ENCODE measurements at places on chromosomes 6 and 20. TPM values are rescaled to one million over a fixed set of nuclear protein-coding genes. Genes with fewer than 3 reads are reported as not detected.

GRCh38 chr20:20184149-20184548 is 131.8 kb downstream of the CFAP61 start:
- no peak for DNase-seq

GRCh38 chr6:40631744-40632143 is 44.6 kb upstream of the LRFN2 start:
- DNase-seq = no peak

DNA sequence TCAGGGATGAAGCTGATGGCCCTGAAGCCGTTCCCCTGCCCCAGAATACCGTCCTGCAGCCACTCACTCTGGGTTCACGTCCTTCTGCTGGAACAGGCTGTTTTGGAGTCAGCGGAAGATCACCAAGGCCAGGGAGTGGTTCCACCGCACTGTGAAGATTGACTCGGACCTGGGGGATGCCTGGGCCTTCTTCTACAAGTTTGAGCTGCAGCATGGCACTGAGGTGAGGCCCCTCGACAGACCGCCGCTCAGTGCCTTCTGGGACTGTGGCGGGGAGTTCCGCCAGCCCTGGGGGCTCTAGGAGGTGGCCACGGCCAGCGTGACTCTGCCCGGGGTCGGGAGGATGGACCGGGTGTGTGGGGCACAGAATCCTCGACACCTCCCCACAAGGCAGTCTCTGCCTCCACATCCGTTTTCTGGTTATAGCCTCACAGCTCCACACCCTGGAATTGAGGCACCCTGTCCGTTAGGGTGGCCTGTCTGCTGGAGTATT is 4.1 kb upstream of the C20orf204 start:
- no peak for DNase-seq

GRCh38 chr6:106910999-106911949 is 63.3 kb downstream of the CD24 start:
- no peak for DNase-seq

GRCh38 chr20:19354950-19355349 is 142.5 kb downstream of the SLC24A3 start:
- no peak for DNase-seq

- DNase-seq = no peak
These were observed 36.9 kb upstream of the TRAF3IP2 start for GRCh38 chr6:111642463-111643158.

DNA sequence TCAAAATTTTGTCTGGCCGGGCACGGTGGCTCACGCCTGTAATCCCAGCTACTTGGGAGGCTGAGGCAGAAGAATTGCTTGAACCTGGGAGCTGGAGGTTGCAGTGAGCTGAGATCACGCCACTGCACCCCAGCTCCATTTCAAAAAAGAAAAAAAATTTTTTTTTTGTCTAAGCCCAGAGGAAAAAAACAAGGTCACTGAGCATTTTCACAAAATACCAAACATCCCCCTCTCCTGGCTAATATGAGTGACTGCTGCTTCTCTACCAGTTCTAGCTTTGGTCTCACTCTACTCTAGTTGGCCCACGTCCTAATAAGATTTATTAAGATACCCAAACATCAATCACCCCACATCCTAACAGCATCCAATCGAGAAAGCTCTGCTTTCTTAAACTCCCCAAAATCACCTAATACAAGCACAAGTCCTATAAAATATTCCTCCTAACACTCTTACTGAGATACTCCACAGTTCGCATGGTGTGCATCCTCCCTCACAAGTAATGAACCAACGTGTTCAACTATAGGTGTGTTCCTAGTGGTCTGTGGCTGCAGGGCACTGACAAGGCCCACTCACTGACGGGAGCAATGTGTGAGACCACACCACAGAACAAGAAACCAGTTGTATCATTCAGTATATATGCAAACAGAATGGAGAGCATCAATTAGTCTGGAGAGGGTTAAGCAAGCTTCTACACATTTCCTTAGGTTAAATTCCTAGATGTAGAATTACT is 64.2 kb downstream of the FKBP5 start:
- no peak for DNase-seq

- no peak for DNase-seq
These were observed 59.9 kb downstream of the EYA2 start for GRCh38 chr20:46954490-46955038.

DNA sequence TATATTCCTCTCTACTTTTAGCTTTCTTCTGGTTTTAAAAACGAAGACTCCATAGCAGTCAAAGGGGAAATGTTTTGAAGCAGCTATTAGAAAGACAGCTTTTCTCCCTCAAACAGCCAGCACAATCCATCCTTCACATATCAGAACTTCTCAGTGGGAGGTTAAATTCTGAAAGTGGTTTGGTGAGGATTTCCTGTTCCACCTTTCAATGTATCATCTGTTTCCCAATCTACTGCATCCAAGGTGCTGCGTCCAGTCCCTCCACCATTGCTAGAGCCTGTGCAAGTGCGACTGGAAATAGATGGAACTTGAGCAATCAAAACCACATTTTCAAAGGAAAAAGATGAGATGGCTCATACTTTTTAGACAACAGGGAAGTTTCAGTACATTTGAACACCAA is 508.3 kb upstream of the ARID1B start:
- no peak for DNase-seq

- DNase-seq = no peak
These were observed 46.6 kb upstream of the TMEM30A start for GRCh38 chr6:75331151-75331550.

- no peak for DNase-seq
These were observed 133.8 kb downstream of the PRND start for GRCh38 chr20:4855555-4855954.

GRCh38 chr20:40896814-40897700 is 131.6 kb upstream of the TOP1 start:
- DNase-seq = no peak

- no peak for DNase-seq
These were observed 2.3 kb downstream of the DTD1 start for GRCh38 chr20:18589941-18590674.

DNA sequence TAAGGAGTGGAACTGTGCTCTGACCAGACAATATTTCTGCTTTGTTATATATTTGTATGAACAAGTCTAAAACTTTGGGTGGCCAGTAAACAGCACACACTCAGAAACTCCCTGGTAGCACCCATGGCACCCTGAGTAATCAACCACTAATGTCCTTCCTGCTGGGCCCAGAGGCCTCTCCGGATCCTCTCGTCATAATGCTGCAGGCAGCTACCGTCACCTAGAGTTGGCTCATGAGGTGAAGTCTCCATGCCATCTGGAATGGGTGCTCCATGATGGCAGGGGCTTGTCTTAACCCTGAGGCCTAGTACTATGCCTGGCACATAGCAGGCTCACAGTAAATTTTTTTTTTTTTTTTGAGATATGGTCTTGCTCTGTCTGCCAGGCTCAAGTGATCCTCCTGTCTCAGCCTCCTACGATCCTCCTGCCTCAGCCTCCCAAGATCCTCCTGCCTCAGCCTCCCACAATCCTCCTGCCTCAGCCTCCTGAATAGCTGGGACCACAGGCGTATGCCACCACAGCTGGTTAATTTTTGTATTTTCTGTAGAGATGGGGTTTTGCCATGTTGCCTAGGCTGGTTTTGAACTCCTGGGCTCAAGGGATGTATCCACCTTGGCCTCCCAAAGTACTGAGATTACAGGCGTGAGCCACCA is 3.0 kb upstream of the SDCBP2 start:
- DNase-seq = no peak

- DNase-seq = no peak
These were observed 963 bp downstream of the DDRGK1 start for GRCh38 chr20:3203315-3204123.

GRCh38 chr20:24643731-24644626 is 174.6 kb downstream of the SYNDIG1 start:
- no peak for DNase-seq

DNA sequence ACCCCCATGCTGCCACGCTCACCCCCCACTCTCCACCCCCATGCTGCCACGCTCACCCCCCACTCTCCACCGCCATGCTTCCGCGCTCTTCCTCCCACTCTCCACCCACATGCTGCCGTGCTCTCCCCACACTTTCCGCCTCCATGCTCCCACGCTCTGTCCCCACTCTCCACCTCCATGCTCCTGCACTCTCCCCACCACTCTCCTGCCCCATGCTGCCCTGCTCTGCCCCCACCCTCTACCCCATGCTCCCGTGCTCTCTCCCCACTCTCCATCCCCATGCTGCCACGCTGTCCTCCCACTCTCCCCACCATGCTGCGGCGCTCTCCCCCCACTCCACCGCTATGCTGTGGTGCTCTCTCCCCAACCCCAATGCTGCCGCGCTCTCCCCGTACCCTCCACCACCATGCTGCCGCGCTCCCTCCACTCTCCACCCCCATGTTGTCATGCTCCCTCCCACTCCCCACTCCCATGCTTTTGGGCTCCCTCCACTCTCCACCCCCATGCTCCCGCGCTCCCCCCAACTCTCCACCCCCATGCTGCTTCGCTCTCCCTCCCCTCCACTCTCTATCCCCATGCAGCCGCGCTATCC is 46.0 kb upstream of the PDE10A start:
- DNase-seq = no peak

- no peak for DNase-seq
These were observed 90.6 kb upstream of the SYNDIG1 start for GRCh38 chr20:24378661-24379483.

DNA sequence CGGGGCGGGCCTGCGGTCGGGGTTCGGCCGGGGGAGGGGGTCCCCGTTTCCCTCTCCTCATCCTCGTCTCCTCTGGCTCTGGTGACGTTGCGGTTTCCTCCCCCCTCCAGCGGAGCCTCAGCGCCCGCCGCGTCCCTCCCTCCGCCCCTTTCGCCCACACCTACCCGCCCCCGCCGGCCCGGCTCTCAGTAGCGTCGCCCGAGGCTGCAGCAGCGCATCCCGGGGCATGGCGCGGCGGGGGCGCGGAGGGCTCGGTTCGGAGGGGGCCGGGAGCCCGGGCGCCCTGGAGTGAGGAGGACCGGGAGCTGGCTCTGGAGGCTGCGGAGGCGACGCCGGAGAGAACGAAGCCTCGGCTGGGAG is at the start of gene DSE:
DSE (plus strand) TSS at position 188 of the 360 bp plus-strand sequence. CDS start 28,304 bp downstream, outside the sequence.
- DNase-seq = peak; percentile 65

GRCh38 chr20:17226410-17227218 is at the start of gene PCSK2:
Gene PCSK2, plus strand, starts transcription at chr20:17227040. Its CDS starts 266 bp downstream, at chr20:17227306.
- no peak for DNase-seq

GRCh38 chr6:164095056-164095455 is 680.5 kb downstream of the QKI start:
- no peak for DNase-seq

GRCh38 chr20:60060593-60060992 is 102.4 kb downstream of the CDH26 start:
- DNase-seq = no peak

DNA sequence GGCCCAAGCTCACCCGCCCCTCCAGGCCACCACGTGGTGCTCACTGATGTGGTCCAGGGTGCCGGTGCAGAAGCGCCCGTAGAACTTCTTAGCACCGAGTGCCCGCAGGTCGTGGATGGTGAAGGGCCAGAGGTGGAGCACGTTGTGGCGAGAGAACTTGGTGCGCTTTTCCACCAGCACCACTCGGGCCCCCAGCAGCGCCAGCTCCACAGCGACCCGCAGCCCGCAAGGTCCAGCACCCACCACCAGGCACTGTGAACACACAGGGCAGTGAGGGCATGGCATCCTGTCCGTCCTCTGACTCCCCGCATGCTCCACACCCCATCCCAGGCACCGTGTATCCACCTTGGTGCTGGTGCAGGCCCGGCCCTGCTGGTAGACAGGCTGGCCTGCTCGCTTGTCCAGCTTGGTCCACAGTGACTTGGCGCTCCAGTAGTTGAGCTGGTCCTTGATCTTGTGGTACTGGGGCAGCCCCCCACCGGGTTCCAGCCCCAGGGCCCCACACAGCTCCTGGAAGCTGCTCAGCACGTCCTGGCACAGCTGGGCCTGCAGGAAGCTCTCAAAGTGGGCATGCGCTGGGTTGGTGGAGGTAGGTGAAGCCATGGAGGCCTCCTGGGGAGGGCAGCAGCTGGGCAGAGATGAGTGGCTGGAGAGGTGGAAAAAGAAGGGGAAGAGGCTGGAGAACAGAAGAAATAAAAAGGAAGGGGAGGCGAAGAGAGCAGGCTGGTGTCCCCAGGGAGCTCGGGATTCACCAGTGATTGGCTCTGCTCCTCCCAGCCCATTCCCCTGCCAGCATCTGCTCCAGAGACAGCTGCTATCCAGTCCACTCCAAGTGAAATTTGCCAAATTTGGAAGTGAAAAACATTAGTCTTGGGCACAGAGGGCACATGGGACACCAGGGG is 1.7 kb downstream of the MICAL1 start:
- no peak for DNase-seq

DNA sequence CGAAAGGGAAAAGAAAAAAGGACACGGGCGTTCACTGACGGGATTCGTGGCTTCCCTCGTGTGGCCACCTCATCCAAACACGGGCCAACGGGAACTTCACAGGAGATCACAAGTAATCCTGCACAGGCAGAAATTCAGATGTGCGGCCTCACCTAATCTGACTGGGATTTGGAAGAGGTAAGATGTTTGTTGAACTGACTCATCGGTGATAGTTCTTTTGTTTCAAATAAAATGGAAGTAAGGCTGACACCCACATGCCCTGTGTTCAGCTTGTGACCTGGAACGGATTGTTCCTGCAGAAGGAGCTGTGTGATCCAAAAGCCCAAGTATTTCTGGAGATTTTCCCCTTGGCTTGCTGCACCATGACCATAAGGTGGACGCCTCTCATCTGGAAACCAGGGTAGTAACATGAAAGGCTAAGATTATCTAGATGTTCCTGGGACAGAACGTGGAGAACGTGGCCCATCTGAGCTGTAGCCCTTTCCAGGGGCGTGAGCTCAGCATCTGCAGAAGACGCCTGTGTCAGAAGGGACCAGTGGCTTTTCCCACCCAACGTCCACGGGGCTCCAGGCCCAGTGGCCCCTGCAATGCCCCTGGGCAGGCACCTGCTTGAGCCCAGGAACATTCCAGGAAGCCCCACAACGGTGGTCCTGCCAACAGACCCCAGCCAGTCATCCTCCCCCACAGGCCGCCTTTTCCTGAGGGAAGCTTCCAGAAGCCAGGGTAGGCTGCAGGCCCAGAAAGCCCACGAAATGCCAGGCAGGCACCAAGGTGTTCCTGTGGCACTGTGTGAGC is 39.7 kb downstream of the DLL1 start:
- no peak for DNase-seq

GRCh38 chr20:48856130-48856529 is 28.3 kb upstream of the PREX1 start:
- no peak for DNase-seq

PAK5 gene
- 0.52 TPM for polyA plus RNA-seq

CCN6 gene
- 3.1 TPM for polyA plus RNA-seq

RNF182 gene
- polyA plus RNA-seq = 2.6 TPM

ERGIC3 gene
- polyA plus RNA-seq = 382 TPM

LMBRD1 gene
- 117 TPM for polyA plus RNA-seq

CEP57L1 gene
- 25.5 TPM for polyA plus RNA-seq

TRAPPC3L gene
- 0.32 TPM for polyA plus RNA-seq

BFSP1 gene
- 3.4 TPM for polyA plus RNA-seq

ERVFRD-1 gene
- 0.09 TPM for polyA plus RNA-seq

SLC17A5 gene
- 20.3 TPM for polyA plus RNA-seq

SLC2A10 gene
- polyA plus RNA-seq = 17.6 TPM
